ENCODE measurements at places on chromosomes 7 and 10.

DNA sequence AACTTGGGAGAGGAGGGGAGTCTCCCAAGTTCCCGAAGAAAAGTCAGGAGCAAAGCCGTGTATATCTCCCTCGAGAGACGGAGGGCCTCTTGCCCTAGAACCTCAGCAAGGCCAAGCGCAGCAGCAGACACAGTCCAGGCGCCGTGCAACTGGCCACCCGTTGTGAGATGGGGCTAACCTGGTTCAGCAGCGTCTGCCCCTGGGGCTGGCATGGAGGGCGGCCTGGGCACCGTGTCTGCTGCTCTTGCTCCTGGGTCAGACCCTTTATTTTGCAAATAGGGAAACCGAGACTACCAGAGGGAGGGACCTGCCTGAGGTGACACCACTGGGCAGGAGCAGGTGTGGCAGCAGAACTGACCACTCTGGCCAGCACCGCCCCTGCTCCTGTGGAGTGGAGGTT is 13.4 kb downstream of the ATP5MF start:
- no peak for DNase-seq

GRCh38 chr7:14767716-14768425 is 134.7 kb downstream of the DGKB start:
- DNase-seq, result no peak

- DNase-seq, result no peak
Measured at GRCh38 chr7:99499371-99499720, 735 bp downstream of the ZNF394 start.

DNA sequence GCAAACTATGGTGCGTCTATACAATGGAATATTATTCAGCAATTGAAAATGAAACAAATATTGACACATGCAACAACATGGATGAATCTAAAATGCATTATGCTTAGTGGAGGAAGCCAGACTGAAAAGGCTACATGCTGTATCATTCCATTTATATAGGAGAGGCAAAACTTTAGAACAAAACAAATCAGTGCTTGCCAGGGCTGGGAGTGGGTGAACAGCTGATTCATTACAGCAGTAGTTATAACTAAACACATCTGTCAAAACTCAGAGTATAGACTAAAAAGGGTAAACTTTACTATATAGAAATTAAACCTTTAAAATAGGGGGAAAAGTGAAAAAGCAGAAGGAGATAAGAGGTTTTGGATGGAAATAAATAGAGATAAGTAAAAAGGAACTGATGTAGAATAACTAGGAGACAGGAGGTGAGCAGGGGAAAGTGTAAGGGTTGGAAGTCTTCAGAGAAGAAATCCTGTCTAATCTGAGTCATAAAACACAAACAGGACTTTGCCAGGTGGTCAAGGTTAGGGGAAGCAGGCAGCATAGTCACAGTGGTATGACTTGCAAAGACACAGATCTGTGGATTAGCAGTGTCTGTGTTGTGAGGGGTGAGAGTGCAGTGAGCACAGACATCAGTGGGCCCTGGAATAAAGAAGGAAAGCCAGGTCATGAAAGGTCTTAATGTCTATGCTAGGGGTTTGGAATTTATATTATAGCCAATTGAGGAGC is 349.8 kb downstream of the PHTF2 start:
- DNase-seq, result no peak

DNA sequence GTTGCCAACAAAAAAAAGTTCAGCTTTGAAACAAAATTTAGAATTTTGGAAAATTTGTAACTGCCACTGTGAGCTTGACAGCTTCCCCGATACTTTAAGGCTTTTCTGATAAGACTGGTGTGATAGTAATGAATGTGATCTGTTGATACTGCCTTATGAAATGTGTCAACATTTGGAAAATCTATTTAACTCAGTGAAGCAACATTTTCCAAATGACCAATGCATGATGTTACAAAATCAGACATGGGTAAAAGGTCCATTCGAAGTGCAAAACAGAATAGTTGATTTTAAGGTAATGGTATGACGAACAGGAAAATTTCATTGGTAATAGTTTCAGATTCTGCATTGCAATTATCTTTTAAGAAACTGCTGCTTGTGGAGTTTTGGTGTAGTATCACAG is 175.4 kb downstream of the SEM1 start:
- DNase-seq, result no peak

DNA sequence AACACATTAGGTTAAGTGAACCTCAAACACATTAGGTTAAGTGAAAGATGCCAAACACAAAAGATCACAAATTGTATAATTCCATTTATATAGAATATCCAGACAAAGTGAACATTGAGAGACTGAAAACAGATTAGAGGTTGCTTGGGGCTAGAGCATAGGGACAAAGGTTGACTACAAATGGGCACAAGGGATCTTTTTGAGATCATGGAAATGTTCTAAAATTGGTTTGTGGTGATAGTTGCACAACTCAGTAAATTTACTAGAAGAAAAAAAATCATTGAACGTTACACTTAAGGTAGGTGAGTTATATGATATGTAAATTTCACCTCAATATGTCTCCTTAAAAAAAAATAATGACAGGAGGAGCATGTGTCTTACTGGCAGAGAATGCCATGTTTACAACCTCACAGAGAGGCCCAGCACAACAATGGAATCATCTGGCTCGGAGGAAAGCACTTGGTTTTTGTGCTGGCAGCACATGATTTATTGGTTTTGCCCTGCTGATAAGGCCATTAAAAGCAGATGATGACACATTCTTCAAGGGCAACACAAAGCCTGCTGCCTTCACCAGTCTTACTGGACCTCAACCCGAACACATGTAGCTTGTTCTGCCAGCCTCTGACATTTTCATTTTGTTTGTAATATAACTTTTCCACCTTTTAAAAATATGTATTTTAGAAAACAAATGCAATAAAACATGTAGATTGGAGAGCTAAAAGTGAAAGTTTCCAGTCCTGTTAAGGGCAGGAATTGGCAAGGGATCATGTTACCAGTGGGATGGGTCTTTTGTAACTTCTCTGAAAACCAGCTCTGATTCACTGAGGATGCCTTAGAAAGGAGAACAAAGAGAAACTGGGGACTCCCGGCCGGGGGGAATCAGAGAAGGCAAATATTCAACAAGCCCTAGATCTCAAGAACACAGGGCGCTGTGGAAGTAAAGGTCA is 11.9 kb upstream of the LMOD2 start:
- DNase-seq, result no peak

Measured in activated naive CD4-positive, alpha-beta T cell (primary cell).